NCI-H510A treated with DMSO at 0.1 percent for 48 hours (cell line): ENCODE measurements at places on chromosomes 16 and 17.

- no peak for DNase-seq
Observed at GRCh38 chr16:52832771-52833170, 219.9 kb downstream of the CHD9NB start.

DNA sequence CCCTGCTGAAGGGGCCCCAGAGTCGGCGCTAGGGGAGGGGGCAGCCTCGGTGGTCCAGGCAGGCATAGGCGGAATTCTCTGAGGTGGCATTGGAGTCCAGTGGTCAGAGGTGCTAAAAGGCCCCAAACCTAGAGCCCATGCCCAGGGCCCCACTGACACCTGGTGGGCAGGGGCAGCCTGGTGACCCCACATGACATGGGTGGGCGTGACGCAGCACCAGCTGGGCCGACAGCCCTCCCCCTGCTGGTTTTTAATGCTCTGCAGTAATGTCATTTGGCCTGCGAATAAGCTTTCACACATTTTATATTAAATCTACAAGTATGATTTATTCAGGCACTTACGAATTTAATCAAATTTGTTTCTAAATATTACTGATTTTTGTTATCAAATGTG lies 2.1 kb upstream of the RNPS1 start:
- no peak for DNase-seq

GRCh38 chr16:26497896-26498295 lies 568.8 kb upstream of the C16orf82 start:
- no peak for DNase-seq

DNA sequence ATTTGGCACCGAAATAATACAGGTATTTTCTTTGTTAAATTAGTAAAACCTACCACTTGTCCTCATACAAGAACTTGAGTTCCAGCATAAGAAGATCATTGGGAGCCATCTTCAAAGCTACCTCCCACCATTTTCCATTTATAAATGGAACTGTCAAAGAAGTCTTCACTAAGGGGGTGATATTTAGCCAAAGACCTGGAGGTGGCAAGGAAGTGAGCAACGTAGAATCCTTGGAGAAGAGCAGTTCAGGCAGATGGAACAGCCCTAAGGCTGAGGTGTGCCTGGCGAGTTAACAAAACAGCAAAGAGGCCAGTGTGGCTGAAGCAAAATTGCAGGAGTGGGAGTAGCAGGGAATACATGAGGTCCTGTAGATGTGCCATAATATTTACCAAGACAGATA lies 1.8 kb downstream of the KCNJ16 start:
- DNase-seq = no peak

DNA sequence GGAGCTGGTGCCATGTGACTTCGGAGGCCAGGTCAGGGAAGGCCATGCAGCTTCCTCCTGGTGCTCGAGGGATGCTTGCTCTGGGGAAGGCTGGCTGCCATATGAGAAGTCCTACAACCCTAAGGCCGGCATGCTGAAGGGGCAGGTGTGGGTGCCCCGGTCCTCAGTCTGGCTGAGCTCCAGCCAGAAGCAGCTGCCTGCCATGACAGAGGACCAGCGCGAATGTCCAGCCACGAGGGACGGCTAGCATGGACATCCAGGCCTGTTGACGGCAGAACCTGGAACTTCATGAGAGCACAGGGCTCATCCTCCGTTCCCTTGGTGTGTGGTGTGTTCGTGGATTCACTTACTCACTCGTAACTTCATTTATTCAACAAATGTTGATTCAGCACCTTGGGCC lies 140.6 kb downstream of the IRF8 start:
- no peak for DNase-seq

- no peak for DNase-seq
Observed at GRCh38 chr16:23202166-23202565, 19.6 kb downstream of the SCNN1G start.

GRCh38 chr17:58503866-58504265 lies 10.6 kb downstream of the MTMR4 start:
- no peak for DNase-seq

- DNase-seq = no peak
Observed at GRCh38 chr17:58316260-58316960, 12.2 kb downstream of the TSPOAP1 start.

GRCh38 chr17:64785011-64785421 lies 122.9 kb upstream of the SMURF2 start:
- no peak for DNase-seq

DNA sequence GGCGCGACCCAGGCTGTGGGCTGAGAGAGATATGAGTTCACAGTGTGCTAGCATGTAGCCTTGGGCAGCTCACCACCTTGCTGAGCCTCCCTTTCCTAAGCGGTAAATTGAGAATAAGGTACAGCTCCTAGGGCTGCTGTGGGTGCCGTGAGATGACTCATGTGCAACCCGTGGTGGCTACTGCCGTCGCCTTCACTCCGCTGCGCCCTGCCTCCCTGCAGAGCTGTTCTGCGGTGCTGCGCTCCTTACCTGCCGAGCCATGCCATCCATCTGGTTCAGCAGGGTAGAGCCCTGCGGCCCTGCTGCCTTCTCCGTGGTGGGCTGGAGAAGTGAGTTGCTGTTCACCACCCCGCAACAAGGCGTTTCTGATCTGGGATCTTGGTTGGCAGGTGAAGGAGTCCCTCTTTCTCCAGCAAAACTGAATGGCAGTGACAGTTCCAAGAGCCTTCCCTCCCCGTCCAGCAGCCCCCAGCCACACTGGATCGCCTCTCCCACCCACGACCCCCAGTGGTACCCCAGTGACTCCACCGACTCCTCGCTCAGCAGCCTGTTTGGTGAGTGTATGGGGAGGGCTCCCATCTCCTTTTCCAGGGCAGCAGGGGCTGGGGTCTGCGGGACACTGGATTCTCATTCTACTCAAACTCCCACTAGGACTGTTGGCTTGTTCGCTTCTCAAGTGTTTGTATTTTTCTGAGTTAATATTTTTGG lies 9.3 kb upstream of the JPT2 start:
- no peak for DNase-seq

DNA sequence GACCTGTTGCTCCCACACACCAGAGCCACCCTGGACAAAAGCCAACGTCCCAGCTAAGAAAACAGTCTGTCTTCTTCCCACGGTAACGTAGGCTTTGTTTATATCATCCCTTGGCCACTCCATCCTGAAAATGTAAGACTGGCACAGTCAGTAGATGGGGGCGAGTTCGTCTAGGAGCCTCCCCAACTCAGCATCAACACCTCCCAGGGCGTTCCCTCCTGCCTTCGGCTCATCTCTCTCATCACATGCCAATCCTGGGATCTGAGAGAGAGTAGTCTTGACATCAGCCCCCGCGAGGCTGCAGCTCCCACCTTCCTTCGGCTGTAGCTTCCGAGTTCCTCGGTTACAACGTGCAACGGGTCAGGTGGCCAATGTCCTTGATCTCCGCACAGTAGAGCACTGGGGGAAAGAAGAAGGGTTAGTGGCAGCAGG lies 894 bp downstream of the RNF227 start:
- DNase-seq = no peak

DNA sequence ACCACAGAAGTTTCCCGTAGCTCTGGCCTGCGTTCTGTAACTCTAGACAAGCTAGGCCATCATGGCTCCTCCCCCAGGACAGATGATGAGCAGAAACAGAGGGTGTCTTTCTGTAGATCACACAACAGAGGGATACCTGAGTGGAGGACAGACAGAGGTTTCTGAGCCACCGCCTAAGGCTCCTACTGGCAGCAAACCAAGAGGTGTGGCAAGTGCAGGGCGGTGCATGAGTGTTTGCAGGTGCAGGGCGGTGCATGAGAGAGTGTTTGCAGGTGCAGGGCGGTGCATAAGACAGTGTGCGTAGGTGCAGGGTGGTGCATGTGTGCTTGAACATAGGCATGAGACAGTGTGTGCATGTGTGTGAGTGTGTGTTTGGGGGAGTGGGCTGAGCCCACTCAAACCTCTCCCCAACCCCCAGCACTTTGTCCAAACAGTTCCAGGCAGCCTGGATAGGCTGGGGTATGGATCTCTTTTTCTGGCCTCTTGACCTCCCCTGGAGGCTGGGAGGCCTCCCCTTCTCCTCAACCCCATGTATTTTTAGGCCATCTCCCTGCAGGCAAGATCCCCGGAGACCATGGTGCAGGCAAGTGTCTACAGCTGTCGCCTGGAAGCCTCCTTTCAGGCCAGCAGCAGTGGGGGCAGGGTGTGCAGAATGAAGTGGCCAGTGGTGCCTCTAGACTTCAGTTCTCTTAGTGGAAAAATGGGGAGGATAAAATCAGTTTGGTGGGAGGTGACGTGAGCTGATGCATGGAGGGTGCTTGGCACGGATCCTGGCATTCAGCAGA lies 53.4 kb upstream of the CBX4 start:
- DNase-seq = peak; percentile 95

DNA sequence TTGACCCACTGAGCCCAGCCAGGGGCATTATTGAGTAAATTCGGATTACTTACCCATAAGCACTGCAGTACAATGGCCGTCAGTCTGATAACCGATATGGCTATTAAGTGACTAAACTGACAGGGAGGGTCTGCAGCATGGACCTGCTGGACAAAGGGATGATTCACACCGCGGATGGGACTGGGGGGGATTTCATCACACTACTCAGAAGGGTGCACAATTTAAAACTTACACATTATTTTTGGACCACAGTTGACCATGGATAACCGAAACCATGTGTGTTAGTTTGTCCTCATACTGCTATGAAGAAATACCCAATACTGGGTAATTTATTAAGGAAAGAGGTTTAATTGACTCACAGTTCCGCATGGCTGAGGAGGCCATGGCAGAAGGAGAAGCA lies 106.5 kb downstream of the ABCC6 start:
- no peak for DNase-seq

DNA sequence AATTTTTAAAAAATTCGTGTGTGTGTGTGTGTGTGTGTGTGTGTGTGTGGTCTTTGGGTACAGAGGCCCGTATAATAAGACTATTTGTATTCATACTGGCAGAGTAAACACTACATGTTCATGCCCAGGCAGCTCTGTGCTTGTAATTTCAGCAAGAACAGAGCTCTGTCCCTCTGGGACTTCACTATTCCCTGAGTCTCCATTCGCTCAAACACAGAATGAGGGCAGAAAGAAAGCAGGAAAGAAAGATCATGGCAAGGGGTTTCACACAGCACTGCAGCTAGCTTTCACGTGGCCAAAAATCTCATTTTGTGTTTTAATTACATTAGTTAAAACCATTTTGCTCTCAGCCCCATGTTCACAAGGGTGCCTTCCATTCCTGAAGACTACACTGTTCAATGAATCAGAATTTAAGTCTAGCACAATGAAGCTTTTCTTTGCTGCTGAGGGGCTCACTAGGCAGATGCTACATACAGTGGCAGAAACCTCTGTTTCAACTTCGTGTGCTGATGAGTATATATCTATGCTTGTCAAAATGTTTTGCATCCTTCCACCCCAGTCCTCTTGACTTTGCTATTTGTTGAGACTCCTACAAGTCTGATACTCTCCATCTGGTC lies 198.4 kb upstream of the C17orf78 start:
- DNase-seq = no peak

DNA sequence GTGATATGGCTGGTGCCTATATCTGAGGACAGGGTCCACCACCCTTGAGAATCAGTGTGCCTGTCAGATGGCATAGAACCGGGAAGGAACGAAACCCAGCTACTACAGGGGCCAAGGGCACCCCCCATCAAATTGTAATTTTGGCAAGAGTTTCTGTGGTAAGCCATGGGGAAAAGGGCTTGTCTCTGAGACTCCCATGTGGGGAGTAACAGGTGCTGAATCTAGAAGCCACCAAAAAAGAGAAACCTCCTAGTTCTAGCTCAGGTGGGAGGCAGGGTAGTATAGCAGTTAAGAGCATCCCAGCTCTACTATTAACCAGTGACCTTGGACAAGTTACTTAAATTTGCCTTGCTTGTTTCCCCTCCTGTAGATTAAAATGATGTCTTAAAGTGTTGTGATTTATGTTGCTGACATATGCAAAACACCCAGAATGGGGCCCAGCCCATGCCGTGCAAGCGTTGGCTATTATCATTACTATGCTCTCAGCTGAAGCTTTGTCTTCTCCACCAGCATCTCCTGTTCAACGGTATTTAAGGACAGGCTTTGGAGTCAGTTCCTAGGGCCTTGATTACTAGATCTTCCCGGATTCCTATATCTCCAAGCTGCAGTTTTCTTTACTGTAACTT lies 210.7 kb upstream of the NLRP1 start:
- no peak for DNase-seq

- no peak for DNase-seq
Observed at GRCh38 chr17:40306395-40306794, 2.6 kb upstream of the RARA start.

- DNase-seq = no peak
Observed at GRCh38 chr17:12729086-12729485, 60.2 kb upstream of the ARHGAP44 start.

- DNase-seq = peak; percentile 77
Observed at GRCh38 chr17:36705874-36706731, 104.7 kb downstream of the MRM1 start.

DNA sequence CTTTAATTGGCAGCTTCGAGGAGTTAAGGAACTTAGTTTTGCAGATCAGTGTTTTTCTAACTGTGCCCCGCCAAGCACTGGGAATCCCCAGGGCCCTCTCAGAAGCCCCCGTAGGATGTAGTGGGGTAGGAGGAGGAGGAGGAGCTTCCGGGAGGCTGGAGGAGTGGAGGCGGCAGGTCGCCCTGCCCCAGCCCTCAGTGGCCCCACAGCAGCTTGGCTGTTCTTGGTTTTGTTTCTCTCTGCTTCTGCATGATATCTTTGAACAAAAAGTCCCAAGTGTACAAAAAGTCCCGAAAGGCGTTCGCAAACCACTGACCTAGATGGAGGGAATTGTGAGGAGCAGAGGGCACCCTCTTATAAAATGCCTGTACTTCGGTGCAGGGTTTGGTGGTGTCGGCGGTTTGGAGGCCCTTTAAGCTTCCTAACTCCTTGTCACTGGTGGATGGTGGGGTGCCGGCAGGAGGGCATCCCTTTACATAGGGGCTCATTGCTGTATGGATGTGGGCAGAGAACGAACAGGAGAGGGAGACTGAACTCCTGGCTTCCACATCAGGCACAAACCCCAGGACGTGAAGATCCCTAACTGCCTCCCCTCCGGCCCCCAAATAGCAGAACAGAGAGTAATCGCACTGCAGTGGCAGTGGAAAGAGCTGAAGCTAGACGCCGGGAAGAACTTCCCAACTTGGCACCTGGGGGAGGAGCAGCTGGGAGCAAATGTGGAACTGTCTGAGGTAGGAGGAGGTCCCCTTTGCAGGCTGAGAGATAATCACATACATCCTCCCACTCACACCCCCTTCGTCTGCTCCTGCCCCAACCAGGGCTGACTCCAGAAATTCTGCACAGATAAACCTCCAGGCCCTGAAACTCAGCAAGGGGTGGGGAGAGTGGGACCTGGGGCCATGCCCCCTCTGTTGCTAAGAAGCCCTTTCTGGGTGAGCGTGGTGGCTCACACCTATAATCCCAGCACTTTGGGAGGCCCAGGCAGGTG lies 20.1 kb downstream of the EPOP start:
- no peak for DNase-seq

GRCh38 chr16:56701534-56701933 lies 19.3 kb downstream of the MT1X start:
- peak; percentile 54 for DNase-seq

DNA sequence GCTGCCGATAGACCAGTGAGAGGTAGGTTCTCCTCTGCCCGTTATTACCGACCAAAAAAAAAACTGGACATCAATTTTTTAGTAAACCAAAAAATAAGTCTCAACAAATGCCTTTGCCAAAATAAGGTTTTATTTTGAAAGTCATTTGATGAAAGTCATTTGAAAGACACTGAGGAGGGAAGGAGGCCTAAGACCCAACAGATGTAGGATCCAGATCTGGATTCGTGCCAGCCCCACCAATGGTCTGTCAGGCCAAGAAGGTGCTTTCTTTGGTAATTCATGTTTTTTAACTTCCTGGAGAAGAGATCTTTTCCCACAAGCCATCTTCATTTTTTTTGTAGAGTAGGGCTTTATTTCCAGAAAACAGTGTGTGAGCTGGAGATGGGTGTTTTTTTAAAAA lies 18.1 kb downstream of the NTAN1 start:
- no peak for DNase-seq

GRCh38 chr17:18860161-18860972 lies 2.4 kb downstream of the PRPSAP2 start:
- DNase-seq = no peak
